ENCODE measurements at places on chromosomes 2 and 18.

- DNase-seq: no peak
These were observed 172.0 kb downstream of the LOXHD1 start for GRCh38 chr18:46484971-46485370.

- no peak for DNase-seq
These were observed 45.6 kb downstream of the DIPK1C start for GRCh38 chr18:74411475-74411874.

DNA sequence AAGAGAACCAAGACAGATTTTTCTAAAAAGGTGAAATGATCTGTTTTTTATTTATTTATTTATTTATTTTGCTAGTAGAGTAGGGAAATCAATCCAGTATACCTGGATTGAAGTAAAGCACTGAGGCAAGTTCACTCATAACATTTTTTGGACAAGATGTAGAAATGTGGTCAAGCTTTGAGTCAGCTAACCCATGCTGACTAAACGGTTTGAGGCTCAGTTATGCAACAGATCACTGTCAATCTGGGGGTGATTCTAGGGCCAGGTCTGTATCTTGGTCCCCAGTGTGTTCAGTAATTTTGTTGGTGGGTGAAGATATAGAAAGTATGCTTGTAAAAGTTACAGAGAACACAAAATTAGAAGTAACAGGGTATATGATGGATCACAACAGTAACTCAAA lies 60.2 kb downstream of the RMDN2 start:
- DNase-seq: no peak

DNA sequence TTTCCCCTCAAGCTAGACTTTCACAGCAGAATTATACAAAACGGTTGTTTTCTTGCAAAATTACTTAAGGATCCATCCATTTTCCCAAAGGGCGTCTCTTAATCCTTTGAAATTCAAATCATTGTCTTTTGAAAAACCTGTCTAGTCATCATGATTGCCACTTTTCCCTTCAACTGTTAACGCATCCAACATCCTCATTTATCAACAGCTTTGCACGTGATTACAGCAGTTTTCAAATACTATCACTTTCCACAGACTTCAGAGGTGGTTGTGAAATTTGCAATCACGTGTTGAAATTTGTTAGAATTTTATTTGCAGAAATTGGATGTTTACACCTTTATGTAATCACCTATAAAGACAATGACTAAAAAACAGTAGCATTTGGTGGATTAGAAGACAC lies 304.4 kb upstream of the SLC39A10 start:
- DNase-seq: no peak

GRCh38 chr2:236434593-236434992 lies 135.0 kb upstream of the ACKR3 start:
- DNase-seq: no peak

DNA sequence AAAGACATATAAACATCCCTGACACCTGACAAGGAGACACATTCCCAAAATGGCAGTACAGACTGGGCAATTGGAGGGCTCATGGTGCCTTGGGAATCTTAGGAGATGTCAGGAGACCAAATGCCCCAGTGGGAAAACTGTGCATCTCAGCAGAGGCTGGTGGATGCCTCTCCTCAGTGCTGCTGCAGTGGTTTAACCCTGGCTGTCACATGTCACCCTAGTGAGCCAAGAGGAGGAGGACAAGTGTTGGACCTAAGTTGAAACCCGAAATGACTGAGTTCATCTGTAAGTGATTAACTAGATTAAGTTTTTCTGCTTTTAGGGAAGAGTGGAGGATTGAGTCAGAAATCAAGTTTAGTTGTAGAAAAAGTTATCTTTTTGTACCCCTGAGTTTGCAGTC lies 5.2 kb upstream of the NAGK start:
- no peak for DNase-seq

DNA sequence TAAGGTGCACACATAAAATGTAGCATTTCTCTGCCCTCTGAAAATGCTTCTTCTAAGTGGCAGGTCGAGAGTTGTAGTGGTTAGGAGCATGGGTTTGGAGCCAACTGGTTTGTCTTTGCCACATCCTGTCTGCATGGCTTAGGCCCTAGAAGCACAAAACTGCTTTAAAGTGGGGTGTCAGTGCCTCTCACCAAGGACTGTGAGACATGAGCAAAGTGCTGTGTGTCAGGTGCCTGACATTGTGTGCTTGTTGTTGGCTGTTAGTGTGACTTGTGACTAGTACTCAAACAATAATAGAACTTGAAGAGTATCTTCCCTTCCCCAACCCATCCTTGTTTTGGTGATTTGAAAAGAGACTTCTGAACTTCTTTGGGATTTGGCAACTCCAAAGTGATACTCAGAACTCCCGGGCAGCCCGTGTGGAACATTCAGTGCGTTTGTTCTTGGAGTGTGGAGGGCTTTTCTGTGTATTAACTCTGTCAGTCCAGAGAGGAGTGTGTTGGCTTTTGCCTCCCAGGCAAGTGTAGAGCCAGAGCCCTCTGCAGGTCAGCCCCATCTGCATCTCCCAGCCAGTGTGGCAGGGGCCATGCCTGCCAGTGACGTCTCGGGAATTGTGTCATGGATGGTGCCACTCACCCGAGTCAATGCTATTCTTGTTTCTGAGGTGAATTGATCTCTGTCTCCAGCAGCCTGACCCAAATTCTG lies 5.0 kb downstream of the MGAT5 start:
- DNase-seq: no peak

- no peak for DNase-seq
These were observed 8.0 kb downstream of the MRPL33 start for GRCh38 chr2:27779417-27780055.

GRCh38 chr2:127653421-127654083 lies 7.6 kb downstream of the GPR17 start:
- DNase-seq: no peak

DNA sequence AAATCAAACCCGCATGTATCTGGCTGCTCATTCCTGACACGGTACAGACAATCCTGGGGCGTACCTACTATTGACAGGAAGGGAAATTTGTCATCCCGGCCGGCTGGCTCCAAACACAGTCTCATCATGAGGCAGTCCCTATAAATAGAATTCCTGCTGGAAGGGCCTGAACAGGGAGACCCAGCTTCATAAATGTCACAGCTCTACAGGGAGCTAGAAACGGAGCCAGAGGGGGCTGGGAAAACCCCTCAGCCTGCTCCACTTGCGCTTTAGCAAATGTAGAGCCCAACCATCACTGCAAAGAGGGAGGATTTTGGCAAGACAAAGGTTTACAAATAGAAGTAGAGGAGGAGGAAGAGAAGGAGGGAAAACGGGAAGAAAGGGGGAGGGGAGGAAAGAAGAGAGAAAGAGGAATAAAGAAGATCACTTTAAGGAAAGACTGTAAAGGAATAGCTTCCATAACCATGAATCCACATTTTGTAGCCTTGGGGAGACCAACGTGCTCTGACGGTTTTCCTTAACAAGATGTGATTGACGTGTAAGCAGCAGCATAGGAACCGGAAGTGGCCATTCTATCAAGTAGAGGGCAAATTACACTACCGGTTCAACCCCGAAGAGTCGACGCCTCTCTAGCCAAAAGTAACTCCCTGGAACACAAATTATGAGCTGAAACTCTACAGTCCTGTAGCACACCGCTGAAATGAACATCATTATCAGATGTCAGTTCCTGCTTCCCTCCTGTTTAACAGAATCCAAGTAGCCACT lies 56.8 kb upstream of the TTN start:
- no peak for DNase-seq

DNA sequence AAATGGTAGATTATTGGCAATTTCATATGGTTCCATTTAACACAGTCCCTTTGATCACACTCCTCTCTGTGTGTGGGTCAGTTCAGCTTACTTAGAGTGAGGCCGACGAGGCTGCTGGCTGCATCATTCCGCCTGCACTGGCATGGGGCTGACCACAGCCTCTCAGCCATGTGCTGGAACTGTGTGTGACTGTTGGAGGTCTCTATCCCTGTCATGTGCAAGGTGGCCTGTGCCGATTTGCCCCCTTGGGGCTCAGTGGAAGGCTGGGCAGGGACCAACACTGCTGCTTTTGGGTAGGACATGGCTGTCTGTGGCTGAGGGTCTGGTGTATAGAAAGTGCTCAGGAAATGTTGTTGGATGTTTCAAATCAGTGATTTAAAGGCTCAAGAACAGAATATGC lies 454.0 kb upstream of the HS6ST1 start:
- DNase-seq: no peak

GRCh38 chr2:50729306-50730049 lies 302.5 kb downstream of the NRXN1 start:
- no peak for DNase-seq

- DNase-seq: no peak
These were observed 244.8 kb upstream of the COPS8 start for GRCh38 chr2:236840857-236841256.

GRCh38 chr18:11279461-11279860 lies 130.1 kb upstream of the PIEZO2 start:
- no peak for DNase-seq

DNA sequence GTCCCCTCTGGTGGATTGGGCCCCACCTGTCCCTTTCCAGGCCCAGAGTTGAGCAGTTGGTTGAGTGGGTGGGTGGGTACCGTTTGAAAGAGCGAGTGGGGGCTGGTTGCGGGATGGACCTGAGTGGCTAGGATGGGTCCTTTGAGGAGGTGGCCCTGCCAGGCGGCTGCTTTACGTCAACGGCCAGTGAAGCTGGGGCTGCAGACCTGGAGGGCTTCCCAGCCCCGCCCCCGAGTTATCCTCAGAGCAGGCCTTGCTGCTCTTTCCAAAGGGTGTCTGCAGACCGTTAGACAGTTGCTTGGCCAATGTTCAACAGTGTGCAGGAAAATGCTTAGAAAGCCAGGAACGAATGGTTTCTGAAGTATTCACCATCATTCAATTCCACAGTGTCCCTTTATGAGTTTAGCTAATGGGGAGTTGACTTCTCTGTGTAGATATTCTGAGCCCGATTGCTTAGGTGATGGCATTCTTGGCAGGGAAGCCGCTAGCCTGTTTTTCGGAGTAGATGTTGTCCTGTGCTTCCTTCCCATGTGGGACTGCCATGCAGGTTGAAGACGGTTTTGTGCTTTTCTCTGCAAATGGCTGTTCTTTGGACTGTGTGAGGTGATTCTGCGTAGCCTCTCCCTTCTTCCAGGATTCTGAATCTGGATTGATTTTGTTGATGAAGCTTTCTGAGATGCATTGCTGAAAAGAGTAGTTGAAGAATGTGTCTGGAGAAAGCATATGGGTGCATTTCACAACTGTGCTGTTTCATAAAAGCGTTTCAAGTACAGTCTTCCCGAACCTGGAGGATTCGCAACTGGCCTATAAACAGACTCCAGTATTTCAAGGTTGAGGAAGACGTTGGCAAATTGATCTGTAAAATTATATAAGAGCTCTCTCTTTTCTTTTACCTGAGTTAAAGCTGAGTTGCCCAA lies 45.8 kb downstream of the LDLRAD4 start:
- no peak for DNase-seq

- DNase-seq: no peak
These were observed 900 bp downstream of the C18orf32 start for GRCh38 chr18:49486134-49486533.

GRCh38 chr18:26926066-26926675 lies 60.7 kb upstream of the AQP4 start:
- no peak for DNase-seq

DNA sequence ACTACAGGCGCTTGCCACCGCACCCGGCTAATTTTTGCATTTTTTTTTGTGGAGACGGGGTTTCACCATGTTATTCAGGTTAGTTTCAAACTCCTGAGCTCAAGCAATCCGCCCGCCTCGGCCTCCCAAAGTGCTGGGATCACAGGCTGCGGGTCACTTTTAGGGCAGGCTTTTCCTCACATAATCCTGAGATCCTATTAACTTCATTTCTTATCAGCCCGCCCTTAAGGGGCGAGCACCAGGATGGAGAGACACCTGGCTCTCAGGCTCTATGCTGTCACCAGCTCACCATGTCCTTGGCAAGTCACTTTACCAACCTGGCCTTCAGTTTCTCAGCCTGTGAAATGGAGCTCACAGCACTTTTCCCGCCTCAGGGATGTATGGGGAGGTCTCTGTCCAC lies 23.0 kb downstream of the ZFP36L2 start:
- DNase-seq: no peak

- no peak for DNase-seq
These were observed 58.0 kb downstream of the LINC00305 start for GRCh38 chr18:64090876-64091275.

DNA sequence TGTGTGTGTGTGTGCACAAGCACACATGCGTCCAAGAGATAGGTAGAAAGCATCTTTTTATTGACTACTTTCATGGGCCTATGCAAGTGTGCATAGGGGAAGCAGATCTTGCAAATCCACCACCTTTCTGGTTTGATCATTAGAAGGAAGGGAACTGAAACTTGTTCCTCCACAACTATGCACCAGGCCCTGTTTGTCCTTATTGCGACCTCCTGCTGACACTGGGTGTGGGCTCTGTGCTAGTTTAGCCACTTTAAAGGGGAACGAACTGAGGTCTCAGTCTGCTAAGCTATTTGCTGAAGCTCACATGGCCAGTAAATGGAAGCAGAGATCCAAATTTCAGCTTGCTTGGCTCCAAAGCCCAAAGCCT lies 32.1 kb upstream of the INSIG2 start:
- DNase-seq: no peak

DNA sequence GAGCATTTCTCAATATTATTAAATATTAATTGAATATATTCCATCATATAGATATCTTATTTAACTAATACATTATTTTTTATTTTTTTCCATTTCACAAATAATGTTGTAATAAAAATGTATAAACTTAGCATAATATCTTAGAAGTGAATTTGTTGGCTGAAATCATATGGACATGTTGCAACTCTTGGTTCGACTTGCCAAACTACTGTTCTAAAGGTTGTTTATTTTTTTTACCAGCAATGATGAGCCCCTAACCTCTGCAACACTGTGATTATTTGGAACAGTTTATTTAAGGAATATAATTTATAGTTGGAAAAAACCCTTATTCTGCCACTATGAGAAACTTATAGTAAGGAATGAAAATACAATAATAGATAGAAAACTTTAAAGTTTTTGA lies 8.8 kb upstream of the NAB1 start:
- no peak for DNase-seq

- no peak for DNase-seq
These were observed 53.4 kb downstream of the PKP4 start for GRCh38 chr2:158509928-158510797.

- DNase-seq: no peak
These were observed 58.1 kb upstream of the OTX1 start for GRCh38 chr2:62992561-62992960.

- DNase-seq: no peak
These were observed 10.0 kb downstream of the MRPL33 start for GRCh38 chr2:27781496-27781895.

- no peak for DNase-seq
These were observed 113.8 kb downstream of the THADA start for GRCh38 chr2:43481927-43482542.

- DNase-seq: no peak
These were observed 56.2 kb upstream of the RMDN2 start for GRCh38 chr2:37868866-37869265.

DNA sequence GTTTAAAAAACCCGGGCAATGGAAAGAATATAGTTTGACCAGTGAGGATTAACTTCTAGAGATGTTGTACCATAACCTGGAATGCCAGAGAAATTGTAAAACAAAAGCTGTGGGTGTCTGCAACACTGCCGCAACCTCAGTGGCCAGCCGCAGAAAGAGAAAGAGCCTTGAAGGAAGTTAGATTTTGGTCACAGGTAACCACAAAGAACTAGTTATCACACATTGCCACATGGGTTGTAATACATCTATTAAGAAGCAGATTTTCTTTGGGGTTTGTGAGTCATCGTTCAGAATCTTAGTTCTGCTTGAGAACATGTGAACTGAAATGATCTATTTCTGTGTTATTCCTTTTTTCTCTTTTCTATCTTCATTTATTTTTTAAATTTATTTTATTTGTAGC lies 222.9 kb upstream of the AGAP1 start:
- peak; percentile 21 for DNase-seq

Measured in GM19239 (cell line).